ENCODE measurements at places on chromosomes 12 and 14.

DNA sequence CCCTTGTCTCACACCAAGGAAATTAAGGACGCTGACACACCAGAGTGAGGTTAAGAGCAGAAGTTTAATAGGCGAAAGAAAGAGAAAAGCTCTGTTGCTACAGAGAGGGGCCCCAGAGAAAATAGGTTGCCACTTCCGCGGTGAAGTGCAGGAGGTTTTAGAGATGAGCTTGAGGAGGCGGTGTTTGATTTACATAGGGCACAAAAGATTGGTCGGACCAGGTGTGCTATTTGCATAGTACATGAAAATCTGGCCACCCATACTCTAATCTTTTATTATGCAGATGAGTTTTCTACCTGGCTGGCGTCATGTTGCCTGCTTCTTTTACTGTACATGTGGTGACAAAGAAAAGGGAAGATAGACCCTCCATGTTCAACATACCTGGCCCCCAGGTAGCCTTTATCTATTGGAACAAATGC lies 23.3 kb upstream of the MYF6 start:
- DNase-seq: no peak

DNA sequence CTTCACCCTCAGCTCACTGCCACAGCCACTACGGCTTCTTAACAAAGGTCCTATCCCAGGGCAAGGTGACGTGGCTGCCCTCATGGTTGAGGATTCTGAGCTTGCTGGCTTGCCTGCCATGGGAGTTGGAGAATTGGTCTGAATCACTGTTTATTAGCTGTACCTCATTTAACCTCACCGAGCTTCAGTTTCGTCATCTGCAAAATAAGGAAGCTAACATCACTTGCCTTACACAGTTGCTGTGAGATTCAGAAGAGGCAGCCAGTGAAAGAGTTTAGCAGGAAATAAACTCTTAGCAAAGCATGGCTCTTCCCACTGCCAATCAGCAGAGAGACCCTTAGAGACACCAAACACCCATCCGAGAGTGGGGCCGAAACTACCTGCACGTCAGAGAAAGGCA lies 90.1 kb upstream of the KCNA1 start:
- no peak for DNase-seq

GRCh38 chr12:92743026-92743425 lies 40.2 kb downstream of the PLEKHG7 start:
- no peak for DNase-seq

DNA sequence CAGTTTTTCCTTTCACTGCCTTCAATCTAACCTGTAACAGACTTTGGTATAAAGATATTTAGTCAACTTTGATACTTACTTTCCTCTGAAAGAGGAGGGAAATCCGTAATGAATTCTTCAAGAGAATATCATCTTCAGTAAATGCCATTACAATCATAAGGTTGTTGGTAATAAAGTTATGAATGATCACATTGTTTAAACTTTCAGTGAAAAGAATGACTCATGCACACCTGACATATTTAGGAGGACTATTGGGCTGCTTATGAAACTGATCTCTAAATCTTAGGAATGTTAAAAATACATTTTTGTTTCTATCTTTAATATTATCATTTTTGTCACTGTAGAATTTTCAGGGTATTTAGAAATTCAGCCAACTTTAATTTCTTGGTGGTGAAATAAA lies 474.7 kb downstream of the SLC16A7 start:
- no peak for DNase-seq

DNA sequence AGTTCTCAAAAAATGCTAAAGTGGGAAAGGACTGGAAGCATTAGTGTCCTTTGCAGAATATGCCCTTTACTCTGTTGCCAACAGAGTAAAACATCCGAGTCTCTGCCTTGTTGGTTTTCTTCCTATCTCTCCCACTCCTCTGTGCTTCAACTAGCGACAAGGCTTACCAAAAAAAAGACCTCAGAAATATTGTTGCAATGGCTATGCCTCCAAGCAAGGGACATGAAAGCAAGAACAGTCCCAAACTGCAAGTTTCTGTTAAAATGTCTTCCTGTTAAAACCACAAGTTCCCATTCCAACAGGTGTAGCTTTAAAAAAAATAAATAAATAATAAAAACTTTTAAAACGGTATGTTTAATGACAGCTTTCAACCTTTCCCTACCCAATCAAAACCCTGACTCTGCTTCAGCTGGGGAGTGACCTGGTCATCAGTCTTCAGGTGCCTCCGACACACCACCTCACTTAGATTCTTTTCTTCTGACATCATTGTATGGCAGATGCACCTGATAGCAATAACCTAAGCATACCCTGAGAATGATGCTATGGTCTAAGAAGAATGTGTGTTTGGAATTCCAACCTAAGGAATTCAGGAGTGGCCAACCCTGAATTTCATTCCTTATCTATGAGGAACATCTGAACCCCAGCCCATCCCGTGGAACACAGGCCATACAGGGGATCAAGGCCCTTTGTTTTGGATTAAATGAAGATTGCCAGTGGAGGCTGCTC lies 81.0 kb downstream of the RPS29 start:
- no peak for DNase-seq

GRCh38 chr14:103569408-103569807 lies 6.6 kb downstream of the COA8 start:
- no peak for DNase-seq

- peak; percentile 6 for DNase-seq
Measured at GRCh38 chr12:116319898-116320621, 42.6 kb upstream of the MED13L start.

GRCh38 chr12:7864601-7865150 lies 8.0 kb downstream of the SLC2A14 start:
- DNase-seq: no peak

- DNase-seq: no peak
Measured at GRCh38 chr12:105864901-105865300, 273.9 kb downstream of the NUAK1 start.

GRCh38 chr12:108131657-108132126 lies 2.6 kb downstream of the WSCD2 start:
- no peak for DNase-seq

DNA sequence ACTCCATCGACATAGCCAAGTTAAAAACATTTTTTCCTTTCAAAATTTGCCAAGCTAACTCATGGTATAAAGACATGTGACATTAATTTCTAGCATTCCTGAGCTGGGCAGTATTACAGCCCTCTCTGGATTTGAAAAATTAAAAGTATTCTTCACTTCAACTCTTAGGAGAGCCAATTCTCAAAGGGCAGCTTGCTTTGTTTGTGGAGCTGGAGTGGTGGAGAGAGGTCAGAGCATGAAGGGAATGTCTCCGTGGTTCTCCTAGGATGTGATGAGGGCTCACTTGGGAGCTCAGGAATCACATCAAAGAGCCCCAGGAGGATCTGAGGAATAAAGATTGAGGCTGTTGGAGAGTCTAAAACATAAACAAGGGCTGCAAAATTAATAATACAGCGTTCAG lies 46.9 kb upstream of the RGS6 start:
- no peak for DNase-seq
